Activated CD4-positive, alpha-beta T cell treated with anti-CD3 and anti-CD28 coated beads for 4 hours (primary cell): ENCODE measurements at places on chromosomes 2 and 18.

- DNase-seq, result no peak
These were observed 36.6 kb upstream of the SKOR2 start for GRCh38 chr18:47287911-47288585.

- DNase-seq, result no peak
These were observed 92.6 kb downstream of the ITGB1BP1 start for GRCh38 chr2:9330612-9331270.

DNA sequence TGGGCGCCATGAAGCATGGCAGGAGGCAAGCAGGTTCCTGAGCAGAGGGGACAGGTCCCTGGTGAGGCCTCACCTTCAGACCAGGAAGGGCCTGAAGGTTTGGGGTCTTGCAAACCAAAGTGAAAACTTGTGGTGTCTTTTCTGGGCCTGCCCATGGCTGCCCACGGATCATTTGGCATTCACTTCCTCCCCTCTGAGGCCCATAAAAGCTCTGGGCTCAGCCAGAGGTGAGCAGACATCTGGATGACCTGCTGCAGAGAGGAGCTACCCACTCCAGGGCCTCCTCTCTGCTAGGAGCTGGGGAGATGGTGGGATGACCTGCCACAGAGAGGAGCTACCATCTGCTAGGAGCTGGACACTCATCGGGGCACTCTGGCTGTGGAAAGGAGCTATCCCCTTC, 112.9 kb upstream of the TMEM18 start:
- no peak for DNase-seq

GRCh38 chr18:58526425-58527284, 102.2 kb downstream of the ALPK2 start:
- no peak for DNase-seq

DNA sequence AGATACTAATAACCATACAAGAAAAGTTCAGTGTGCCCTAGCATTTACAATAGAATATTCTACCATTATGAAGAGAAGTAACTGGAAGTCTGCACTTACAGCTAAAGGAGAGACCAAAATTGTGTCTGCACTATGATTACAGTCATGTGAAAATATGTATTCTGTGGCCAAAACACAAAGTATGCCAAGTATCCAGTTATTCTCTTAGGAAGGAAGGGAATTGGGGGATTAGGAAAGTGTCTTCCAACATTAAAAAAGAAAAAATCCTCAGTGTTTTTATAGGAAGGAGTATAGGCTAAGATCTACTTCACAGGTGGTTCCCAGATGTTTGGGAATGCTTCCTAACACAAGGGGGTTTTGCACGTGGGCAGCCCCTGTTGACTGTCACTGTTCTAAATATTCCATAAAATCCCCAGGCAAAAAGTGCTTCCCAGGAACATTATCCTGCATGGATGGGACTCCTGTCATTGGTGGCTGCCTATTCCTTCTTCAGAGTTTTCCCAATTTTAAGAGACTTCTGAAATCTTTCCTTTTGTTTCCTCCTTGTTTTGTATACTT, 180.2 kb upstream of the KLHL29 start:
- no peak for DNase-seq
